ENCODE measurements at places on chromosomes 6 and 20.

- no peak for DNase-seq
Measured at GRCh38 chr20:5652626-5653553, 97.3 kb upstream of the SHLD1 start.

DNA sequence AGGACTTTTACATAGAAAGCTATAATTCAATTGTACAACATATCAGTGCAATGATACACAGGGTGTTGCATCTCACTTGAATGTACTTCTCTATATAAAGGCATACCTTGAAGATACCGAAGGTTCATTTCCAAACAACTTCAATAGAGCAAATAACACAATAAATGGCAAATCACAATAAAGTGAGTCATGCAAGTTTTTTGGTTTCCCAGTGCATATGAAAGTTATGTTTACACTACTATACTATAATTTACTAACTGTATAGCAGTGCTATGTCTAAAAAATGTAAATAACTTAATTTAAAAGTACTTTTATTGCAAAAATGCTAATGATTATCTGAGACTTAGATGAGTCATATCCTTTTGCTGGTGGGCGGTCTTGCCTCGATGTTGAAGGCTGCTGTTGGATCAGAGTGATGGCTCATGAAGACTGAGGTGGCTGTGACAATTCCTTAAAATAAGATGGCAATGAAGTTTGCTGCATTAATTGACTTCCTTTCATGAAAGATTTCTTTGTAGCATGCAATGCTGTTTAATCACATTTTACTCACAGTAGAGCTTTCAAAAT, 188.8 kb downstream of the TASP1 start:
- DNase-seq = no peak

GRCh38 chr6:39055661-39056060, 7.1 kb downstream of the GLP1R start:
- DNase-seq = no peak

DNA sequence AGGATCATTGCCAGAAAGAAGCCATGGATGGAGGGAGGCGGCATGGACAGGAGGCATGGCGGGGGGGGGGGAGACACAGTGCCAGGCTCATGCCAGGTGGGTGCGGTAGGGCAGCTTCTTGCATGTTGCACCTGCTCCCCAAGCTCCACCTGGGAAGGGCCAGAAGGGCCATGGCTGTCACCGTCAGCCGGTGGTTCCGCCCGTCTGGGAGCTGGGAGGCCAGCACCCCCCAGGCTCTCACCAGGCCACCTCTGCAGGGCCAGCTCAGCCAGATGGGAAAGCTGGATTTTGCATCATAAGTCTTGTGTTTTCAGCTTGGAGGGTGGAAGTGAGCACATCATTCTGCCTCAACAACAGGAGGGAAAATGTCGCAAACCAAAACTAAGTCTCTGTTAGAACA, 404.7 kb downstream of the TAF4 start:
- DNase-seq = no peak

GRCh38 chr6:98779618-98780017, 54.8 kb upstream of the POU3F2 start:
- no peak for DNase-seq

GRCh38 chr6:97293198-97293696, 10.2 kb upstream of the MMS22L start:
- no peak for DNase-seq

DNA sequence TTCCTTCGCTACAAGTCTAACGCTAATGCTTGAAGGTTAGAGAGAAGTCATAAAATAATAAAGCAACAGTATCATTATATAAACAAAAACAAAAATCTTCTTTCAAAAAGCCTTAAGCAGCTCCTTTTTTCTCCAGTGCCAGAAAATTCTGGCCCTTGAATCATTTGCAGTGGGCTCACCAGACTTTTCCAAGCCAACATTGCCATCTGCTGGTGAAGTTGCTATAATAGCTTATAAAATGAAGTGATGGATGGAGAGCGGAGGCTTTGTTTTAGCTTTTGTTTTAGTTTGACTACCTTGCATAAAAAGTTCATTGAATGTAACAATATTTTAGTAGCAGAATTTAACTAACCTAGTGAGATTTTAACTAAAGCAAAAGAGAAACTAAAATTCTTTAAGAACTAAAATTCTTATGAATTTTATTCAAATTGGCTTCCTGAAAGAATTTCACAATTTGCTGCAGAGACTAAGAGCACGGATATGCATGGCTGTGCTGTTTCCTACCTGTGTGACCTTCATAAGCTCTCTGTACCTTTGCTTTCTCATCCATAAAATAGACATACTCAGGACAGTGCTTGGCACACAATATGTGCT, 44.8 kb upstream of the SLC2A12 start:
- peak; percentile 81 for DNase-seq

- no peak for DNase-seq
Measured at GRCh38 chr6:68730291-68731054, 95.4 kb downstream of the ADGRB3 start.

DNA sequence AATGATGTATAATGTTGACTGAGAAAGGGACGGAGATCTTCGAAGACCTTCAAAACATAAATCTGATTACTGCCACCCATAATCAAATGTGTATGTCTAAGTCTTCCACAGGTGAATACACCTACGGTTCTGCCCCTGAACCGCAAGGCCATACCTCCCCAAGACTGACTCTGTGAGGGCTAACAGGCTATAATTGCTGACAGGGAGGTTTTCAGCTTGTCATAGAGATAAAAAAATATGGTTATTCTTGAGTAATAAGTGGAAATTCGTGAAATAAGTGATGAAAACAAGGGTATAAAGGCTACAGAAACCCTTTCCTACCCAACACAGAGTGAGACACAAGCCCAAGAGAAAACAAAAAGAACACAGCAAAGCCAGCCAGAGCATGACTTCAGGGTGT, 188.9 kb downstream of the ATXN1 start:
- DNase-seq = no peak

GRCh38 chr6:26272171-26272637, 92.8 kb upstream of the BTN3A2 start:
- DNase-seq = peak; percentile 75

- DNase-seq = no peak
Measured at GRCh38 chr6:13372076-13372475, 43.7 kb upstream of the TBC1D7 start.

- DNase-seq = peak; percentile 51
Measured at GRCh38 chr6:106609699-106610098, 19.6 kb downstream of the RTN4IP1 start.

- no peak for DNase-seq
Measured at GRCh38 chr6:3905945-3906845, 57.0 kb downstream of the FAM50B start.
